ENCODE measurements at places on chromosomes 11 and 22.

DNA sequence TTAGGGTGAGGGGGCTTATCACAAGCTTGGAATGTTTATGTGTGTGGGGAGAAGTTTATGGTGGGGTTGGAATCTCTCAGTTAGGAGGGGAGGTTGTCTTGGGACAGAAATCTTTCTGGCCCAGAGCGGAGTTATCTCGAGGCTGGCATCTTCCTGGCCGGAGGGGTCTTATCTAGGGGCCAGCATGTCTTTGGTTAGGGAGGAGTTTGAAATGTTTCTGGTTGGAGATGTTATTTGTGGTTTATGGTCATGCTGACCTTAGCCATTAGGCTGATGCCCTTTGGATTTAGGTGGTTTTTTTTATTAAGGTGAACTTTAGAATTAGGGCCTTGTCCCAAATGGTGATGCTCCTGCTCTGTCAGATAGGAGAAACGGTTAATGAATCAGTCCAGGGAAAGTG, 7.9 kb upstream of the RBMXL2 start:
- DNase-seq: no peak

GRCh38 chr22:32336121-32336603, 21.5 kb upstream of the RFPL3 start:
- DNase-seq: no peak

- no peak for DNase-seq
These were observed 287.9 kb downstream of the SWAP70 start for GRCh38 chr11:9951807-9952206.

- DNase-seq: no peak
These were observed 147.4 kb downstream of the BBOX1 start for GRCh38 chr11:27187848-27188621.

DNA sequence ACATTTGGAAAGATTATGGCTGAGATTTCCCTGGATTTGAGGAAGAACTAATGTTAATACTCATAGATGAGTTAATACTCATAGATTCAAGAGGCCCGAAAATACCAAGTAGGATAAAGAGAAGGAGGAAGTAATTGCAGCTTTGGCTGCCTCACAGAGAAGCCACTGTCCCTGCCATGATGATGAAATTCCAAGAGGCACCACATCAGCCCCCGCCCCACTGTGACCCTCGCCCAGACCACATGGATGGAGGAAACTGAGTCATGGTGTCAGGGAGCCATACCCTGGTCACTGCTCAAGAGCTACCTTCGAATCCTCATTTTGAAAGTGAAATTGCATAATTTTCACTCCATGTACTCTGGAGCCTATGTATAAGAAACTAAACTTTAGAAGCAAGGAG, 92.9 kb upstream of the SLC22A12 start:
- DNase-seq: no peak

GRCh38 chr11:56700242-56700913, 1.5 kb downstream of the OR9G1 start:
- no peak for DNase-seq

GRCh38 chr22:30523646-30524489, 18.4 kb upstream of the SEC14L4 start:
- no peak for DNase-seq

- no peak for DNase-seq
These were observed 31.7 kb upstream of the SHISAL1 start for GRCh38 chr22:44344407-44344806.

- no peak for DNase-seq
These were observed 4.8 kb upstream of the MRTFA start for GRCh38 chr22:40641269-40641668.

All from D721Med (cell line).